Activated T-cell treated with anti-CD3 and anti-CD28 coated beads, Interleukin-2, amount 50 U/mL, for 48 hours (primary cell): ENCODE measurements at places on chromosomes 11 and 22.

DNA sequence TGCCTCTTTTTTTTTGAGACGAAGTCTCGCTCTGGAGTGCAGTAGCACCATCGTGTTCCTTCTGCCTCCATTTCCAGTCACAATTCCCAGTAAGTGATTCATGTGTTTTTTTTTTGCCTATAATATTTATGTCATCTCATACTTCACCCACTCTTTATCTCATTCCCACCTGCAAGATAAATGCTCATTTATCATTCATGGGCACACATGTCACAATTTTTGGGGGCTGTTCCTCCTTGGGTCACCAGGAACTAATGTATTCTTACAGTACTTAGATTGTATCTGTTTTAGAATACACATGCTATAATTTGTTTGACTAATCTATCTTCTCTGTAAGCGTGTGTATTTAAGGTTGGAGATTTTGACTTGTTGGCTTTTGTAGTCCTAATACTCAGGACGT, 222.7 kb downstream of the SWAP70 start:
- DNase-seq: no peak

- DNase-seq: no peak
These were observed 7.0 kb upstream of the YWHAH start for GRCh38 chr22:31937341-31937740.

GRCh38 chr22:30447656-30448055, 22.1 kb downstream of the MTFP1 start:
- no peak for DNase-seq

GRCh38 chr11:78787696-78788095, 213.0 kb upstream of the NARS2 start:
- DNase-seq: no peak

DNA sequence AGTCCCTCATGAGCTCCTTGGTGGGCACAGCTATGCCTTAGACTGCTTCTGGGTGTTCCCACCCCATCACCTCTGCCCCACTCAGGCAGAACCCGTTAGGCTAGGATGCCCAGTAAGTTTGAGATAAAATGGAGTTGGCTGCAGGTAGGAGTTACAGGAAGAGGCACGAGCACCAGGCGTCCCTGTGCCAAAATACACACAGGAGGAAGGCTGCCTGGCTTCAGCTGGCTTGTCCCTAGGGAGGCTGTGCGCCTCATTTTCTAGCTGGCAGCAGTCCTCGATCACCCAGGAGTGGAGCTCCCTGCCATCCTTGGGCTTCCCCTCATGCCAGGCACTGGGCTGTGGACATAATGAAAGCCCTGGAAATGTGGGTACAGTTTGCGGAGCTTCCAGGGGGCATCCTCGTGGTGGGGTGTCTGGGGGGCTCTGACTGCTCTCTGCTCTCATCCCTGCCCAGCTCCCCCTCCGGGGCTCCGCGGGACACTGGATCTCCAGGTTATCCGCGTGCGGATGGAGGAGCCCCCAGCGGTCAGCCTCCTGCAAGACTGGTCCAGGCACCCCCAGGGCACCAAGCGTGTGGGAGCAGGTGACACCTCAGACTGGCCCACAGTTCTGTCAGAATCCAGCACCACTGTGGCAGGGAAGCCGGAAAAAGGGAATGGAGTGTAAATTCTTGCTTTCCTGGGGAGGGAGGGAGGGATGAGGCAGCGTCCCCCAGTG, 12.3 kb upstream of the MARK2 start:
- no peak for DNase-seq

- DNase-seq: no peak
These were observed 44.1 kb downstream of the GNB1L start for GRCh38 chr22:19810381-19811201.

GRCh38 chr11:43928721-43929120, 13.7 kb upstream of the C11orf96 start:
- DNase-seq: no peak

- DNase-seq: no peak
These were observed 35.3 kb upstream of the NECTIN1 start for GRCh38 chr11:119764108-119764868.

GRCh38 chr22:29581799-29582198, 886 bp upstream of the NIPSNAP1 start:
- no peak for DNase-seq

DNA sequence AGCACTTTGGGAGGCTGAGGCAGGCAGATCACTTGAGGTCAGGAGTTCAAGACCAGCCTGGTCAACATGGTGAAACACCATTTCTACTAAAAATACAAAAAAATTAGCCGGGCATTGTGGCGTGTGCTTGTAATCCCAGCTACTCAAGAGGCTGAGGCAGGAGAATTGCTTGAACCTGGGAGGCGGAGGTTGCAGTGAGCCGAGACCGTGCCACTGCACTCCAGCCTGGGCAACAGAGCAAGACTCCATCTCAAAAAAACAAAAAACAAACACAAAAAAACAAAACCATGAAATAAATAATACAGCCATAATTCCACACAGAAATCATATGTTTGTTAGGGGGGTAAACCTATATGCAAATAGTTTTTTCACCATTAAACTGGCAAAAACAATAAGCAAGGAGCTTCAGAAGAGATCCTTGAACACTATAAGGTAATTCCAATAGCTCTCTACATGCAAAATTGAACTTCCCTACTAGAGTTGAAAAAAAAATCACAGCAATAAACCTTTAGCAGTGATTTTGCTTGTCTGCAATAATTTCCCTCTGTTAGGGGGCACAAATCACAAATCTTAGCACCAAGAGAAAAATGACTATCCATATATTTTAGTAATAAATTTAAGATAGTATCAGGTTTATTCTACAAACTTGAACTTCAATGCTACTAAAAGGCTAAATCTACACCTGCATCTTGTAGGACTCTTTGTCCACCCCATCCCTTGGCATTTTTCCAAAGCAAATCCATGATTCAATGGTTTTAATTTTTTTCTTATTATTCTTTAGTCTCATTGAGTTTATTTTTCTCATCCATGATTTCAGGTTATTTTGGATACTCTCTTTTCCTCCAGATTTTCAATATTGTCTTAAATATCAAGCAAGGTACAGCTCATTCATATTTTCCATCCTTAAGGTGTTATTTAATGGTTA, 3.9 kb downstream of the CSTF3 start:
- DNase-seq: no peak

DNA sequence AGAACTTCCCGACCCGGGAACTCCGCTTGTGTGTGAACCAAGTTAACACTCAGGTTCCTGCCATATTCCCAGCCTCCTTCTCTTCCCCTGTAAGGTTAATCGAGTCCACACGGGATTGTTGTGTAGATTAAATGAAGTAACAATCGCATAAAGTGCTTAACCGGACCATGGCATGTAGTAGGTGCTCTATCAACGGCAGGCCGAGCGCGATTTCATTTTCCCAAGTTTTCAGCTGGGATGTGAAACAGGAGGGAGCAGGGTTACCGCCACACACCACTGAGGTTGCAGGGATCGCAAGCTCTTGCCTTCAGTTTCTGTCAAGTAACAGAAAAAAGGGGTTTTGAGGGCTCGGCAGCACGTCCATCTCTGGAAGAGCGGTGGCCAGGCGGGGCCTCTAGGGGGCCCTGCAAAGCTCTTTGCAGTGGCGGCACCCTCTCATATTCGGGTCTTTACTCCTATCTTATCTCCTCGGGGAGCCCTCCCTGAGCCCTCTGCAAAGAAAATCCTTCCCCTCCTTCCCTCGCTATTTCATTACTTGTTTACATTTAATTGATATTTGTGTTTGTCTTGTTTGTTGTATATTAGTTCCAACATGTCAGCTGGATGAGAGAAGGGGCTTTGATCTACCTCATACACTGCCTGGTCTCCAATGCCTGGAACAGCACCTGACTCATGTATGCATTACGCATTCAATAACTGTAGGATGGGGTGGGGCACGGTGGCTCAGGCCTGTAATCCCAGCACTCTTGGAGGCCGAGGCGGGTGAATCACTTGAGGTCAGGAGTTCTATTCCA, 816 bp upstream of the PLEKHA7 start:
- peak; percentile 34 for DNase-seq

GRCh38 chr11:77501758-77502157, 27.9 kb upstream of the PAK1 start:
- DNase-seq: no peak

DNA sequence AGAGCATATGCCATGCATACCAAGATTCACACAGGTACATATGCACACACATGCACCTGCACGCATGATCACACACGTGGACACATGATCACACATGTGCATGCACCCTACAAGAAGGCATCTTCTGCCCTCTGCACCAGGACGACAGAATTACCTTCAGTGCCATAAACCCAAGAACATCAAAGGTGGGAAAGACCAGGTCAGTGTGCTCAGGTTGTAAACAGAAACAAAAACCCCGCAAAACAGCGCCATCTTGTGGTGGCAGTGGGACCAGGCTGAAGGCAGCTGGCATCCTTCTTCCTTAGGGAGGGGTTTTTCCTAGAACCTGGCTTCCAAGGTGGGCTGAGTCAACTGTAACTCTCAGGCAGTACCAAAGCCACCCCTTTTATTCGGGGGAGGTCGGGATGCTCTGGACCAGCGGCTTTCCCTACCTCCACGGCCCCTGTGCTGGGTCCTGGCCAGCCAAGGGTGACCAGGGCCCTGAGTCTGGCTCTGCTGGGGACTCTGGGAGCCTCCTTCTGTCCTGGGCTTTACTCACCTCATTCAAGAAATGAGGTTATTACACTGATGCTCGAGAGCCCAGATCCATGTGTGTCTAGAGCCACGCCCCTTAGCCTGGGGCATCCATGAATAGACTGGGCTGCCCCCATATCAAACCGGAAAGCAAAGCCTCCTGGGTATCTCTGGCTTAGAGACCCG, 69.4 kb upstream of the FGF3 start:
- peak; percentile 76 for DNase-seq

- DNase-seq: no peak
These were observed 200.0 kb downstream of the LARGE1 start for GRCh38 chr22:33720166-33720878.

DNA sequence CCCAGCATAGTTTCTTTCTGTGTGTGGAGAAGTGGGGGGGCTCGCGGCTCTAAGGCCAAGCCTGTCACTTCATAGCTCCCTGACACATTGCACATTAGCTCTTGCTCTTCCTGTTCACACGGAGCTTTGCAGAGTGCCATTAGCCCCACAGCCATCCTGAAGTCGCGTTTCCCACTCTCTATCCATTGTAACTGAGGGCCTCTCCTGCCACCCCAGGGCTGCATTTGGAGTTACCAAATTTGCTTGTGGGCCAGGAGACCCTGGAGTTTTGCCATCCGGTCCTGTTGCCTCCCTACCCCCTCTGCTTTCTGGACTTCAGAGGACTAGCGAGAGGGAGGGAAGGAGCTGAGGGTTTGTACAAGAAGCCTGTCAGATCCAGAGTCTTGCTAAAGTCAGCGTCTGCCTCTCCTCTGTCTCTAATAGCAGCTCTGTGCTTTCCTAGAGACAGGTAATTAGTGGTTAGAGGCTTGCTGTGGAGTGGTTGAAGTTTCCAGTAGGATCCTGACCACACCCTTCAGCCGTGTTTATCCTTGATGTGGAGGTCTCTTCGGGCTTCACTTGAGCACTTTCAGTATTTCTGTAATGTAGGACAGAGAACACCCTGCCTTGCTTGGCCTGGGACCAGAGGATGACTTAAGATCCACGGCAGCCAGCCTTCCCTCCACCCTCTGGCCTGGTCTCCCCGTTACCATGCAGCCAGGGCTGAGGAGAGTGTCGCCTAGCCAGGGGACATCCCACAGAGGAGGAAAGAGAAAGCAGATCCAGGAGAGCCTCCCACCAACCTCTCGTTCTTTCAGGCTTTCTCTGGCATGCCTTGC, 14.1 kb downstream of the DCPS start:
- DNase-seq: peak; percentile 44

GRCh38 chr11:98561252-98561651, 459.5 kb upstream of the CNTN5 start:
- DNase-seq: no peak

GRCh38 chr11:15687342-15687741, 572.6 kb downstream of the INSC start:
- DNase-seq: no peak

GRCh38 chr11:104819107-104819506, 79.2 kb downstream of the CASP12 start:
- DNase-seq: no peak

- DNase-seq: no peak
These were observed 6.0 kb downstream of the ZNF214 start for GRCh38 chr11:7014118-7014517.

GRCh38 chr11:93603225-93604007, 58.1 kb upstream of the CEP295 start:
- DNase-seq: no peak

GRCh38 chr11:101323997-101324396, 194.4 kb upstream of the PGR start:
- DNase-seq: no peak

GRCh38 chr11:561148-562003, 606 bp downstream of the RASSF7 start:
- peak; percentile 55 for DNase-seq

GRCh38 chr11:134052395-134052987, 16.4 kb upstream of the JAM3 start:
- peak; percentile 29 for DNase-seq

DNA sequence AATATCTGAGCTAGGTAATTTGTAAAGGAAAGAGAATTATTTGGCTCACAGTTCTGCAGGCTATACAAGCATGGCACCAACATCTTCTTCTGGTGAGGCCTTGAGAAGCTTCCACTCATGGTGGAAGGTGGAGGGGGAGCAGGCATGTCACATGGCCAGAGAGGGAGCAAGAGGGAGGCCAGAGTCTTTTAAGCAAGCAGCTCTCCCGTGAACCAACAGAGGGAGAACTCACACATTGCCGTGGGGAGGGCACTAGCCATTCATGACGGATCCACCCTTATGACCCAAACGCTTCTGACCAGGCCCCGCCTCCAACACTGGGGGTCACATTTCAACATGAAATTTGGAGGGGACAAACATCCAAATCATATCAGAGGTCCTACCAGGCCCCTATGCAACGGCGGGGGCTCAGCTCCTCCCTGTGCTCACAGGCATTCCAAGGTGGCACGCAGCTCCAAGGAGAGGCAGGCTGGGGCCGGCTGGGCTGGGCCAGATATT, 4.6 kb downstream of the C11orf96 start:
- DNase-seq: no peak

DNA sequence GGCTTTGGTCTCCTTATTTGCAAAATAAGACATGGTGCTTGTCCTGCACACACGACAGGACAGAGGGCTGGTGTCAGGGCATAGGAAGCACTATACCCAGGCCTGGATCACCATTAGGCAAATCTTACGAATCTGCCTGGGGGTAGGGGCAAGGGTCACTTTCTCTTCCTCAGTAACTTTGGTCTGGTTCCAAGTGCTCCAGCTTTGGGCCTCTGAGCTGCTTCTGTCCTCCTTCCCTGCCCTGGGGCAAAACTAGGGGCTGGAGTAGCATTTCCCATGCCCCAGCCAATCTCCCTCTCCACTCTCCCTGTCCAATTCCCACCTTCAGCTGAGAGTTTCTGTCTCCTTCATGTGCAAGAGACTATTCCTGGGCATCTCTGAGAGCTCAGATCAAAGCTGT, 123.7 kb upstream of the NECTIN1 start:
- DNase-seq: no peak

- DNase-seq: peak; percentile 42
These were observed 1.6 kb downstream of the PTPRCAP start for GRCh38 chr11:67435727-67436458.

DNA sequence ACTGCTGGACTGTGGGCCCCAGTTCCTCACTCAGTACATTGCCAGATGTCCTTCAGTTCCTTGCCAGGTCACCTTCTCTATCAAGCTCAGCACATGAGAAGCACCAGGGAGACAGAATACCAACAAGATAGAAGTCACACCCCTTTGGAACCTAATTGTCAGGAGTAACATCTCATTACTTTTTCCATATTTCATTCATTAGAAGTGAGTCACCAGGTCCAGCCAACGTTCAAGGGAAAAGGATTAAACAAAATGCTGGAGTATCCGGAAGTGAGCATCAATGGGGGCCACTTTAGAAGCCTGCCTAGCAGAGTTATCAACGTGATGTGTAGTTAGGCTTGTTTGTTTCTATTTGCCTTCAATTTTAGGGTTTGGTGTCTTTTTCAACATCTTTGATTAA, 569.3 kb downstream of the MIAT start:
- no peak for DNase-seq
